ENCODE measurements at places on chromosomes 16 and 17. TPM values are rescaled to one million over a fixed set of nuclear protein-coding genes. Genes with fewer than 3 reads are reported as not detected.

DNA sequence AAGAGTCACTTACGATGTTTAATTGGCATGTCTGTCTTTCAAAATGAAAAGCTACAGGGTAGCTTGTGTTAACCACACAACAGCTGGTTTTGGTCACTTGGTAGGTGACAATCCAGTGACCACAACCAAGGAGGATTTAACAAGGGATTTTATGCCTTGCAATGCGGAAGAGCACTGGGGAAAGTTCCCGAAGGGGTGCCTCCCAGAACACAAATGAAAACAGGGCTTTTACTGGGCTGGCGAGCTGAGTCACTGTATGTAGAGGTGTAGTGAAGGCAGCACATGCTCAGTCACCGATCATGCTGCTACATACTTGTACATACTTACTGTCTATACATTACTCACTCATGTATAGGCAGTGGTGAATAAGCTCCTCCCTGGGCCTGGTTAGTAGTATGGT, 483.5 kb downstream of the CDH13 start:
- no peak for DNase-seq

DNA sequence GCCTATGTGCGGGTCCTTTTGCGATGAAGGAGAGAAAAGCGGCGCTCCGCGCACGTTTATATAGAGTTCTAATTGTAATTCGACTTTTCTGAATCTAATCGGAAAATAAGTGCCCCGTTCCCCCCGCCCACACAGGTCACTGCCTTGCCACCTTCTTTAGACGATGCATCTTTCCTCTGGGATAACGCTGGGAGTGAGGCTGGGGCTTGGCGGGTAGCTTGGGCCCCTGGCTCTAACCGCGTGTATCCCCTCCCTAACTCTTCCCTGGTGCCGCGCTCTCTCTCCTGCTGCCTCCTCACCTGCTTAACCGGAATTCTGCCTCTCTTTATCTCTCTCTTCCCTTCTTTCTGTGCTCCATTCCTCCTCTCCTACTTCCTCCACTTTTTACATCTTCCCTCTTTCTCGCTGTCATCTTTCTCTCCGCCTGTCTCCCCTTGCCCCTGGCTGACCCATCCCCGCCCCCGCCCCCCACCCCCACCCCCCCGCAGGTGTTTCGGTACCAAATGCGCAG, 2.6 kb downstream of the LHX1 start:
- no peak for DNase-seq

Gene TMEM238L
- not detected for total RNA-seq

- no peak for DNase-seq
Observed at GRCh38 chr17:39600288-39600996, 7.3 kb downstream of the NEUROD2 start.

GRCh38 chr16:85570213-85570734, 42.8 kb upstream of the GSE1 start:
- DNase-seq = peak; percentile 45

Gene APOBR
- under 0.01 TPM for total RNA-seq

DNA sequence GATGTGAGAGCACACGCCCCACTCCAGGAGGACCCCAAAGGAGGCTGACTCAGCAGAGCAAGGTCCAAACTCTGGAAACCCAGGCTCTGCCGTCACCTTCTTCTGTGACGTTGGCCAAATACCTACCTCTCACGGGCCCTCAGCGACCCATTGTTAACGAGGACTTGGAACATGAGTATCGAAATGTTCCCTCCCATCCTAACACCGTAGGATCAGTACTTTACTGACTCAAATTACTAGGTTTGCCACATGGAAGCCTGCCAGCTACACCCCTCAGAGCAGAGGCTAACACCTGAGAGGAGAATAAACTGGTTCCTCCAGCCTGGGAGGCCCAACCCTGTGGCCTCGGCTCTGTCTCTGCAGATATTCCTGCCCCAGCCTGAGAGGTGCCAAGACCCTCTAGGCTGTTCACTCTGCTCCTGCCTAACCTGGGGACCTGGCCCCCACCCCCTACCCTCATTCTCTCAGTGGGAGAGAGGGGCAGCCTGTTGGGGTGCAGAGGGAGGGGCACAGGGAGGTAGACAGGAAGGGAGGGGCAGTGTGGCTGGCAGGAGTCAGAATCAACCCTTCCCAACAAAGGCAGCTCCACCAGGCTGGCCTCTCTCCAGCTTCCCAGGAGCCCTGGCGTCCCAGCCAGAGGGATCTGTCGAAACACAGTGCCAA, 4.4 kb downstream of the PITPNM3 start:
- peak; percentile 80 for DNase-seq

Gene CCL16
- not detected for total RNA-seq

DNA sequence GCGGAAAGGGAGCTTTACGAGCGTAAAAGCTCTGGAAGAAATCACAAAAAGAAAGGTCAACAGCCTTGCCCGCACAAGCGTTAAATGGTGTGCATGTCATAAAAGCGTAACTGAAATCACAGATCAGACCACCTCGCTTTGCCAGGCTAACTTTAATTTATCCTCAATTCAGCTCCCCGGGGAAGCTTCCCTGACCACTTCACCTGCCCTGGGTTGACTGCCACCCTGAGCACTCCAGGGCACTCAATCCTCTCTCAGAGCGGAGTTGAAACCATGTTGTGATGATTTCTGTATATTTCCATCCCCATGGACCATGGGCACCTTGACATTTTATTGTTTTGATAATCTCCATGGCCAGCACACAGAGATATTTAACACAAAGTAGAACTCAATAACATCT, 16.1 kb upstream of the NAGS start:
- DNase-seq = no peak

DNA sequence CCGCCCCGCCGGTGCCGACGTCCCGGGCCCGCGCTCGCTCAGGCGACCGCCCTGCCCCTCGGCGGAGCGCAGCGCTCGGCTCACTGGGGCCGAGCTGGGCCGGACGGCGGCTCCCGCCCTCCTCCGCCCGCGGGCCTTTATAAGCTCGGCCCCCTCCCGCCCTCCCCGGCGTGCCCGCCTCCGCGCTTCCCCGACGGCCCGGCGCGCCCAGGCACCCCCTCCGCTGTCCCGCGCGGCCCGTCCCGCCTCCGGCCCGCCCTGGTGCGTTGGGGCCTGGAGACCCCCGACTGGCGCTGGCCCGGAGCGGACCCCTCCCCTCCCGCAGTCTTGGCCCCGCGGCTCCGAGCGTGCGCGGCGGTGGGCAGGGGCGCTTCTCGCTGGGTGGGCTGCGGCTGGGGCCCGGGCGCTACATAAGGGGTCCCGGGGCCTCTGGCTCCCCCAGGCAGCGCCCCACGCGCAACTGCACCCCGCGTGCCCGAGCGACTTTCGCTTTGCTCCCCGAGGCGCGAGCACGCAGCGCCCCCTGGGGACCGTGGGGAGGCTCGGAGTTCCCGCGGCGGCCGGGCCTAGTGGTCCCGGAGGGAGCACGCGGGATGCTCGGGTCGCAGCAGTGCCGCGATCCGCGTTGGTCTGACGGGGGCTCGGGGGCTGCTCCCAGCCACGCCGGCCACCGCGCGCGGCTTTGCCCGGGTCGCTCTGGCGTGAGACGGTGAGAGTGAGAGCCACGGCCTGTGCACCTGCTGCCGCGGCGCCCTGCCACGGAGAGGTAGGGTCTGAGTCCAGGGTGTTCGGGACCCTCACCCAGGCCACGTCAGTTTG, at the start of gene PIEZO1:
TSS of gene PIEZO1 (minus strand) at position 115 of the 819 bp plus-strand sequence. CDS start 256 bp downstream, outside the sequence.
- peak; percentile 47 for DNase-seq

GRCh38 chr17:30378241-30378824, 394 bp upstream of the CPD start:
- DNase-seq = no peak

Gene NPIPB13
- 21.0 TPM for total RNA-seq

DNA sequence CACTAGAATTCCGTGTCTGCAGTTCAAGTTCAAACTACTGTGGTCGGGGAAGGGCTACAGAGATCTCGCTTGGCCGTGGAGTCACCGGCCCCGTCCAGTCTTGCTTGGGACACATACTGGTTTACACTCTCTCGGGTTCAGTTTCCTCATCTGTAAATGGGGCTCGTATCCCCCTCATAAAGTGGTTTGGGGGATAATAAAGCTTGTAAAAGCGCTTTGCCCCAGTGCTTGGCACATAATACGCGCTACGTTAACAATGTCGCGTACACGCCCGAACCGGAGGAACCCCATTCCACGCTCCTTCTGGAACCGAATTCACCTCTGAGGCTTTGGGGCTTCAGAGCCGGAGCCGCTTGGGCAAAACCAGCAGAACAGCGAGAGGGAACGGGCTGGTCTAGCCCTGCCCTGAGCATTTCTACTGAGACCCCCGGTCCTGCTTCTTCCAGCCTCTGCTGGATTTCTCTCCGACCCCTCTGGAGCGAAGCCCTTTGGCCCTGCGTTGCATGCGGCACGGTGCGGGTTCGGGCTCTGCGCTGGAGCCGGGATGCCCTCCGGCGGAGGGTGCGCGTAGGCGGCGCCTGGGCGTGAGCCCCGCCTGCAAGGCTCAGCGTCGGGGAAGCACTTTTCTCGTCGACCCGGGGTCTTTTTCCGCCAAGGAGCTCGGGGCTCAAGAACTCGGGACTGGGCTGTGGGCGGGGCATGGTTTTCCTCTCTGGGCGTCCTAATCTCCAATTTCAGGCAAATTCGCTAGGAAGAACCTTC, 26.1 kb upstream of the HOXB13 start:
- no peak for DNase-seq

DNA sequence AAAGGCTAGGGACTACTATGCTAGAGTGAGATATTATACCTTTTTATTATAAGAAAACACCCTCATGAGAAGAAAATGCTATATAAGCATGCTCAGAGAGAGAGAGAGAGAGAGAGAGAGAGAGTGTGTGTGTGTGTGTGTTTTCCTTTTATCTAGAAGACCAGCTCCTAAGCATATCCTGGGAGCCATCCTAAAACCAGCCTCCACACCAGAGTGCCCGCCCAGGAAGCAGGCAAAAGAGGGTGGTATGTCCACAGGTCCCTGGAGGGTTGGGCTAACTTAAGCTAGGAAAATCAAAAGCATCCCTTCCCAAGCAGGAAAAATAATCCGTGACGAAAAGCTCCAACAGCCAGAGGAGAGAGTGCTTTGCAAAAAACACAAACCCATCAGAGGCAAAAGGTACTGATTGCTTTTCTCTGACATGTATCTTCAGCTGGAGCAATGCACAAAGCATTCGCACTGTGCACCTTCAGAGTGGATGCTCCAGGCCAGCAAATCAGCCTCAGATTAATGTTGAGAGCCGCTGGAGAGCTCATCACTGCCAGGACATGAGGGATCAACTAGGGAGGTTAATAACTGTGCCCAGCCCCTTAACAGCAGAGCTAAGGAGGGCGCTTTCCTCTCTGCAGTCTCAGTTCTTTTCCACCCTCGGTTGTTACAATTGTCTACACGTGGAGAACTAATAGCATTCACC, 125.1 kb downstream of the SLC39A11 start:
- DNase-seq = no peak

- no peak for DNase-seq
Observed at GRCh38 chr17:27899525-27899924, 6.4 kb upstream of the LYRM9 start.

GRCh38 chr17:46935658-46936266, 12.8 kb downstream of the GOSR2 start:
- DNase-seq = no peak

Gene SCARF1
- 0.83 TPM for total RNA-seq

Gene PHLPP2
- total RNA-seq = 11.0 TPM
